ENCODE measurements at places on chromosomes 6 and 20.

DNA sequence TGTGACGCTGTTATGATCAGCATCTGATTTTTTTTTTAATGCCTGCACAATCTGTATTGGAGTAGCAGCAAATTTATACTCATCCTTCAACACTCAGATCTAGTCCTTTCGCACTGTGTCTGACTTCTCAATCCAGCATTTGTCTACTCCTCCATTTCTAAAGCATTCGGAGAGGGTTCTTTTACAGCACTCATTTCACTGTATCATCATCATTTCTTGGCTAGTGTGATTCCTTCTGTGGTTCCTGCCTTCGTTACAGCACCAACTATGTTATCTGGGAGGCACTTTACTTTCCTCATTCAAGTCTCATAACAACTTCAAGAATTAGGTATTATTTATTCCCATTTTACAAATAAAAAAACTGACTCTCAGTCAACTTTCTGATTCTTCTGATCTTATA is 18.0 kb downstream of the NUDT3 start:
- DNase-seq = no peak

DNA sequence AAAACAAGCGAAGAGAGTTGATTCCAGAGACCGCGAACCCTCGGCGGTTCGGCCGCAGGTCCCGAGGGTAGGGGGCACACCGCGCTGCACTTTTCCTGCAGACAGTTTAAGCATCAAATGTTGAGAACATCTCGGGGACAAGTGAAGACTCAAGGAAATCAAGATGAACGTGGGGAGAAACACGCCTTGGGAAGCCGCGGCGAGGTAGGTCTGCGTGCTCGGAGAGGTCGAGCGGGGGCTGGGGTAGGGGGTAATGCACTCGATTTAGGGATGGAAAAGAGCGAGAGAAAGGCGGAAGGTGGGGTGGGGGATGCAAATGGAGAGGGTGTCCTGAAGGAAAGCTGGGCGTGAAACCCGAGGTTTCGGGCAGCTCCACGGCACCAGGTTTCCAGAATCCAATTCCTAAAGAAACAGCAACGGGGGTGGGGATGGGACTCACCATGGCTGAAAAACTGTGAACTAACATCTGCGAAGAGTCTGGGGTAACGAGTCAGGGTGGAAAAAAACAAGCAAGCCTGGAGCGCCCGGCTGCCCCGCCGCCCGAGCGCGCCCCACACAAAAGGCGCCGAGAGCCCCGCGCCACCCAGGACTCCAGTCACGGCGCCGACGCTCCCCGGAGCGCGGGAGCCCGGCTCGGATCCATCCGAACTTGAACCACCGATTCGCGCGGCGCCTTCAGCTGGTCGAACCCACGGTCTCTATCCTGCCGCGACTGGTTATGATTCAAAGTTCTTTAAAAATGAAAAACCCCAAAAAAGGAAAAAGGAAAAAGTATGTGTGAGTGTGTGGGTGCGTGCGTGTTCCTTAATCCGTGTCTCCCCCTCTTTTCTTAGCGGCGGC is 3.5 kb downstream of the TFAP2A start:
- no peak for DNase-seq

GRCh38 chr6:33840048-33840926 is 36.5 kb upstream of the MLN start:
- peak; percentile 13 for DNase-seq

DNA sequence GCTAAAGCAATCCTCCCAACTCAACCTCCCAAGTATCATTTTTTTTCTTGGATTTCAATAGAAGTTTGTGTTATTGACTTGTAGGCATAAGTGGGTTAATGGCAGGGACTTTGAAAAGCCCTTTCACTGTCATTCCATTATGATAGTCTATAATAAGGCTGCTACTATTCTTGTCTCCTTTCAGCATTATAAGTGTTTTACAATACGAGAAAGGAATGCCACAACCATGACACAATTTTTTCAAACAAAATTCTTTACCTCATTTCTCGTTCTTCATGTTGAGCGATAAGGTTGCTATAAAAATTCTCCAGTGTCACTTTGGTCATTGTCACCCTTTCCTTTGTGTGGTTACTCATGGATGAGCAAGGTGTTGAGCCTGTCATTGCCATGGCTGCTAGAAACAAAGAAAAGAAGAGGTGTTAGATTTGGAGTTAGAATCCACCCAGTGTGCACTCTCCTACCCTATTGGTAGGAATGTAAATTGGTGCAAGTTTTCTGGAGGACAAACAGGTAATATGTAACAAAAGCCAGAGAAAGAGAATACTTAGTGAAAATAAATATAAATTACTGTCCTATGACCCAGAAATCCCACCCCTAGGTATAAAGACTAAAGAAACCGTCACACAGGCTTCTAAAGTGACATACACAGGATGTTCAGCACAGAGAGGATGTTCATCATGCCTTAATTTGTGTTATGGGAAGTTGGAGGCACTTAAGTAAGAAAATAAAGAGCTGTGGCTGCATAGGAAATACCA is 7.3 kb downstream of the STK38 start:
- no peak for DNase-seq

- no peak for DNase-seq
Measured at GRCh38 chr6:166596776-166597507, 10.5 kb upstream of the RAMACL start.

- no peak for DNase-seq
Measured at GRCh38 chr6:36235309-36235708, 34.6 kb upstream of the PNPLA1 start.

GRCh38 chr6:113447088-113447831 is 409.9 kb upstream of the MARCKS start:
- no peak for DNase-seq

- DNase-seq = no peak
Measured at GRCh38 chr20:47273591-47274235, 82.8 kb downstream of the ZMYND8 start.

DNA sequence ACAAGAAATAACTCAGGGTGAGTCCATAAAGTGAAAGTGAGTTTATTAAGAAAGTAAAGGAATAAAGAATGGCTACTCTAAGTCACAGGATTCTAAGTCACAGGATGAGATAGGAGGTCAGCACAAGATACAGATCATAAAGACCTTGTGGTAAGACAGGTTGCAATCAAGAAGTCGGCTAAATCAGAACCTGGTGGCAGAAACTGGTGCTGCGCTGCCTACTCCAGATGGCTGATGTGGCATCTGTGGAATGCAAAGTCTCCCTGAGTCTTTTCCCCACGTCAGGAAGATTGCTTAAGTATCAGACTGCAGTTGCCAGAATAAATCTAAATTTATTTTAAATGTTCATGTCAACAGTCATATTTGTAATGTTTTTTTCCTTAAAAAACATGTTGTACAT is 10.7 kb upstream of the KCNK15 start:
- no peak for DNase-seq

GRCh38 chr6:121536345-121536744 is 100.9 kb downstream of the GJA1 start:
- DNase-seq = no peak

- no peak for DNase-seq
Measured at GRCh38 chr6:129662406-129662766, 47.6 kb downstream of the ARHGAP18 start.

DNA sequence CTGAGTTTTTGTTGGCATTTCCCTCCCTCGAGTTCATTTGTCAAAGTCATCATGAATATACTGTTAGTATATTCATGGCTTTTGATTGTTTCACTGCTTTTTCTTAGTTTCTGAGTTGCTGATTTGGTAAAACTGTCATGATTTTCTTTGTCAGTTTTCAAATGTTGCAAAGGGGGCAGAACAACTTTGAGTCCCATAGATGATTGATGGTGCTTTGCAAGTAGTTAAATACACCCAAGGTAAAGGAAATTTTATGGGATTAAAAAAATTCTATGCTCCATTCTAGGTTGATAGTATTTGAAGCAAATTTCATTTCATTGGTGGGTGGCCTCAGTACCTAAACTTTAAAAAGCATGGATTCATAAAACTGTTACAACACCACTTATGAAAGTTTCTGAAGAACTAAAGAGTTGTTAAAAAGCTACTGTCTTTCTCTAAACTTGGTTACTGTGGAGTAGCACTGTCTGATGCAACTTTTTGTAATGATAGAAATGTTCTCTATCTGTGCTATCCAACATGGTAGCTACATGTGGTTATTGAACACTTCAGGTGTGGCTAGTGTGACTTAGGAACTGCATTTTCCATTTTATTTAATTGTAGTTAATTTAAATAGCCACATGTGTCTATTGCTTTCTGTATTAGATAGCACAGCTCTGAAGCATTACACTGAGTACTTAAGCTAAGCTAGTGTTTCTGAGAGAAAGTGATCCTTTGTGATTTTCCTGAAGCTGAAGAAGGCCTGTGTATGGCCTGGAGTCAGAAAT is 153.6 kb downstream of the ZFAND3 start:
- DNase-seq = no peak

- no peak for DNase-seq
Measured at GRCh38 chr6:29941471-29941870, 861 bp upstream of the HLA-A start.

GRCh38 chr6:5814116-5814515 is 192.6 kb downstream of the NRN1 start:
- DNase-seq = no peak

DNA sequence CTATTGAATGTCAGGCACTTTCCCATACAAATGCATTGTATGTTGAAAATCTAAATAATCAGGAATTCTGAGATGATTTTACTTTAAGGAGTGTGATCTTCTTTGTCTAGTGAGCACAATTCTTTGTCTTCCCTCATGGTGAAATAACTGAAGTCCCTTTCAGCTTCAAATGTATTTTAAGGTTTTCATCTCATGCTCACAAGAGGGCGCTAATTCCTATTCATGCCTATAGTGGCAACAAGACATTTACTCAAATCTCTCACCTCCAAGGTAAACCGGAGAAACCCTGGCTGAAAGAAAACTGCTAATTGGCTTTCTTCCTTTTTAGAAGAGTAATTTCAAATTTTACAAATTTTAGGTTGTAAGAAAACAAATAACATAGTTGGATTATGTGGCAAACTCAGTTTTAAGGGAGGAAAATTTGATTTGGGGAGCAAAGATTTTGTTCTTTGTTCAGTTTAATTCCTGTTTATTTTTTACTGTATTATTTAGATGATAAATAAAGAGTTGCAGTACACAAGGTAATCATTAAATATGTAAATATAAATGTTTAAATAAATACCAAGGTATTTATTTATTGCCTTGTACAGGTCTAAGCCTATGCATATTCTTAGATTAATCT is 69.1 kb downstream of the SLC35F1 start:
- DNase-seq = peak; percentile 1

- DNase-seq = no peak
Measured at GRCh38 chr20:46774943-46775560, 65.6 kb downstream of the SLC2A10 start.

- no peak for DNase-seq
Measured at GRCh38 chr6:137219664-137220252, 573 bp upstream of the IFNGR1 start.

GRCh38 chr6:71724456-71725125 is 161.8 kb upstream of the RIMS1 start:
- no peak for DNase-seq

- no peak for DNase-seq
Measured at GRCh38 chr6:21360336-21360735, 233.2 kb upstream of the SOX4 start.

DNA sequence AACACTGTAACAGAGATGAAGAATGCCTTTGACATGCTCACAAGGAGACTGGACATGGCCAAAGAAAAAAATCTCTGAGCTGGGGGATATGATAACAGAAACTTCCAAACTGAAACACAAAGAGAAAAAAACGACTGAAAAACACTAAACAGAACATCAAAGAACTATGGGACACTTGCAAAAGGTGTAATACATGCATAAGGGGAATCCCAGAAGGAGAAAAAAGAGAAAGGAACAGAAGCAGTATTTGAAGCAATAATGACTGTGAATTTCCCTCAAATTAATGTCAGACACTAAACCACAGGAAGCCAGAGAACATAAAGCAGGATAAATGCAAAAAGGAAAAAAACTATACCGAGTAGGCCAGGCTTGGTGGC is 117.4 kb upstream of the ARID1B start:
- no peak for DNase-seq

DNA sequence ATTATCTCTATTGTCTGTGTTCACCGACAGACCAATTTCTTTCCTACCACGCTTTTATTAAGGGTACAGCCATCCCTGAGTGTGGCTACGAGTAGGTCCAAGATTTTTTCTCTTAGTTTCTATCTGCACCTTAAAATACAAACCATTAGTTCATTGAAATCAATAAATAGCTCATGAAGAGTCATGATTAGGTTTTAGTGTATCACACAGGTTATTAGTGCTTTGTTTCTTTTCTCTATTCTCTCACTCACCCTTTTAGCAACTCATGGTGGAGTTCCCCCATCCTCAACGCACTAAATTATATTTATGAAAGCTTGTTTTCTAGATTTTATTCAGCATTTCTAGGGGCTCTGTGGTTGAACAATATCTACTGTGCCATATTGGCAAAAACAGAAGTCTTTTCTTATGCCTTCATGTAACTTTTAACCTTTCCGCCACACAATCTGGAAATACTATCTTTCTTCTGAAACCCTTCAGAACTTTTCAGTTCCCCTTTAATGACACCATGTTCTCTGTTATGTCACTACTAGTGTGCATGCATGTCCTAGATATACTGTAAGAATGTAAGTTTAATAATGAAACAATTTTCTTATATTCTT is 128.2 kb upstream of the LAMA2 start:
- DNase-seq = no peak

- no peak for DNase-seq
Measured at GRCh38 chr20:17499041-17499440, 32.1 kb downstream of the BFSP1 start.

DNA sequence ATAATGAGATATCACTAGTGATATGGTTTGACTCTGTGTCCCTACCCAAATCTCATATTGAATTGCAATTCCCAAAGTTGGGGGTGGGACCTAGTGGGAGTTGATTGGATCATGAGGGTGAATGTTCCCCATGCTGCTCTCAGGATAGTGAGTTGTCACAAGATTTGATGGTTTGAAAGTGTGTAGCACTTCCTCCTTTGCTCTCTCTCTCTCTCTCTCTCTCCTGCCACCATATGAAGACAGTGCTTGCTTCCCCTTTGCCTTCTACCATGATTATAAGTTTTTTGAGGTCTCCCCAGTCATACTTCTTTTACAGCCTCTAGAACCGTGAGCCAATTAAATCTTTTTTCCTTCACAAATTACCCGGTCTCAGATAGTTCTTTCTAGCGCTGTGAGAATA is 1002.0 kb upstream of the ADGRB3 start:
- no peak for DNase-seq
